ENCODE measurements at places on chromosomes 16 and 17.

- DNase-seq: no peak
Measured at GRCh38 chr17:30084788-30085187, 31.8 kb upstream of the NSRP1 start.

DNA sequence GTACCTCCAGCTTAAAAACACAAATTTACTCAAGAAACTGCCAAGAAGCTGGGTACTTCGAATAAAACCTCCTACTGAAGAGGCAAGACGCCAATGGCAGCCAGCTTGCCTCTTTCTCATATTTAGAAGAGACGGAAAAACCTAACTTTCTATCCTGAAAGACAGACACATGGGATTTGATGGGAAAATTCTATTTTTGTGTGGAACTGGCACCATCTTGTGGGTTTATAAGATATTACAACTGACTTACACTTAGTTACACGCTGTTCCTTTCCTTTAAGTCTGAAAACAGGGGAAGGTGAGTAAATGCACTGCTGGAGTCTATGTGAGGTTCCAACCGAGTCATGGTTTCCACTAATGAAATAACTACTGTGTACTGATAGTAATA is 10.3 kb downstream of the ZNF18 start:
- DNase-seq: peak; percentile 56

- no peak for DNase-seq
Measured at GRCh38 chr16:87246269-87247065, 70.7 kb downstream of the C16orf95 start.

DNA sequence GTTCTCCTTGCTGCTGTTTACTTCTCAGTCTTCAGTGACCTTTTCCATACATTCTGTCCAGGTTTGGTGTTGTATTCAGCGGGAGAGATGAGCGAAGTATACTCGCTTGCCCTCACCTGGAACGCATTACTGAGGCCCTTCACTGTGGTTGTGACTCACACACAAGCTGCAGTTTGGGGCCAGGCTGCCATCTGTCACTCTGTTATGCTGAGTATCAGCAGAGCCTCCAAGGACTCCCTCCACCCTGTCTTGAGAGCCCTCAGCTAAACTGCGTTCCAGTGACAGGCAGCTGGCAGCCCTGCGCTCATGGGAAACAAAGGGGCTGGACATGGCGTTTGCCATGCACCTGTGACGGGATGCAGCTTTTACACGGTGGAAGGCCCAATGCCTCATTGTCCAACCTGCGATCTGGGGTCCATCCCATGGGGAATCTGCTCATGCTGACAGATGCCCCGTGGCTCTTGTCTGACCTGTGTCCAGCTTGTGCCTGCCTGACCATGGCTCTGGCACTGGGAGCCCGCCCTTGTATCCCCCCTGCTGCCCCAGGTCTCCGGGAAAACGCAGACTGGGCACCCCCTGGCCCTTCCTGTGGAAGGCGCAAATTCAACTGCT is 6.5 kb upstream of the ZNF778 start:
- DNase-seq: no peak

DNA sequence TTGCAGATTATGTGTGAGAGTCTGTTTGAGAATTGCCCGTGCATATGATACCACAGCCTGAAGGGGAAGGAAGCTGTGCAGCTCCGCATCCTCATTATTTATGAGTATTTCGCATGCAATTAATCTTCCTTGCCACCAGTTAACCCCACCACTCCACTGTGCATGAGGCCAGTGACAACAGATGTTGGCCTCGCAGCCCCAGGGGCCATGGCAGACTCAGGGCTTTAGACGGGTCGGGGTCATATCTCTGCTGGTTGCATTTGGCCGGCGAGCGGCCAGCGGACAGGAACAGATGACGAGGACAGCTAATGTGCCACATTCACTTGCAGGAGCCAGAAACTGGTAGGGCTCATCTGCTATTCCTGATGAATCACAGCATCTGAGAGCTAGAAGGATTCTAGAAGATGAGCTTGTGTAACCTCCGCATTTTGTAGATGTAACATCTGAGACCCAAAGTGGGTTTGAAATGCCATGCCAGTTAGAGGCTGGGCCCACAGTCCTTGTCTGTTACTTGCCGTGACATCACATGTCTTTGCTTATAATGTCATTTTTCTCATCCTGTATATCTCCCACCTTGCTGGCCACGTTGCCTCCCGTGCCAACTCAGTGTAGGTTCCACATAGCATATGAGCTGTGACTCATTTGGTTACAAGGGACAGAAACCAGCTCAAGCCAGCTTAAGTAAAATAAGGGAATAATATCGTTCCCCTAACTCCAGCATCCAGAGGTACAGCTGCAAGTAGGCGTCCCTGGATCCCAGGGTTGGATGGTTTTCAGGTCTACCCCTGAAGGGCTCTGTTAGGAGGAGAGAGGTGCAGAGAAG is 137.2 kb downstream of the SNX29 start:
- no peak for DNase-seq

GRCh38 chr16:81401035-81401950 is 43.3 kb upstream of the CMIP start:
- peak; percentile 7 for DNase-seq

GRCh38 chr17:42287305-42287976 is 857 bp upstream of the STAT5A start:
- DNase-seq: peak; percentile 15

- DNase-seq: no peak
Measured at GRCh38 chr16:23907457-23907902, 71.7 kb downstream of the PRKCB start.

GRCh38 chr16:55655897-55656681 is at the start of gene SLC6A2:
TSS of gene SLC6A2 (plus strand) at chr16:55655988. CDS start at chr16:55656695, 707 bp downstream.
- DNase-seq: no peak

- no peak for DNase-seq
Measured at GRCh38 chr17:37231887-37232286, 143.9 kb upstream of the C17orf78 start.

- DNase-seq: no peak
Measured at GRCh38 chr17:75615301-75615700, 17.9 kb upstream of the SMIM5 start.

- DNase-seq: no peak
Measured at GRCh38 chr17:73069164-73069770, 23.2 kb downstream of the SLC39A11 start.

GRCh38 chr17:40791787-40792436 is 7.8 kb downstream of the KRT28 start:
- DNase-seq: peak; percentile 58

GRCh38 chr17:19004421-19005136 is at the start of gene FAM83G:
TSS of gene FAM83G (minus strand) at chr17:19004764. CDS start at chr17:19004041, 723 bp downstream.
- DNase-seq: peak; percentile 63

All from amniotic epithelial cell (primary cell).